T-helper 17 cell (primary cell): ENCODE measurements at places on chromosomes 1 and 21.
A peak's percentile ranks its signal among the peaks of the same experiment; 100 is the strongest.

DNA sequence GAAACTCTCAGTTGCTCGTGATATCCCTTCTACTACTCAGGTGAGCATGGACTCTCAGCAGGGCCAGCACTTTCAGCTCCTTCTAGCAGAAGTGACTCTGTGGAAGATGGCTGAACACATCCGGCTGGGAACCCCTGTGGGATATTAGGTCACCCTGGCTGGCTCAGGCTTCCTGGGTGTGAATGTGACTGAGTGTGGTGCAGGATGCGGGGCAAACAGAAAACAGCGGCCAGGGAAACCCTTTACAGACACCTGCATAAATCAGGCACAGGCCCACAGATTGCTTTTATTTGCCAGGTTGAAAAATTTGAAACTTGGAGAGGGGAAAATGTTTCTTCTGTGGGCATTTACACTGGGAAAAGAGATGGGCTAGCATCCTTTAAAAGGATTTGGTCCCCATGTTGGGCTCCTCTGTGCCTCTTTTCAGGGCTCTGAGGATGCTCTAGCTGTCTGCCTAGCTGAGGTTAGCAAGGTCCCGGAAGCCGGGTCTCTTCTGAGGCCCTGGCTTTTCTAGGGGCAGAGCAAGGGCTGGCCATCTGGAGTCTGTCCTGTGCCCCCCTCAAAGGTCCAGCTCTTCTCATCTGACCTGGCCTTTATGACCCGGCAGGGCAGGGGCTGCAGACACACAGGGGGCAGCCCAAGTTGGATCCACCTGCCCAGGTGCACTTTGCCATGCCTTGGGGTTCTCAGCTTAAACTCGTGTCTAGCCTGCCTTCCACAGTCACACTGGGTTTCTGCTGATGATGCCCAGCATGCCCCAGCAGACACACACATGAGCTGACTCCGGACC, 243.0 kb downstream of the SIPA1L2 start:
- no peak for DNase-seq

DNA sequence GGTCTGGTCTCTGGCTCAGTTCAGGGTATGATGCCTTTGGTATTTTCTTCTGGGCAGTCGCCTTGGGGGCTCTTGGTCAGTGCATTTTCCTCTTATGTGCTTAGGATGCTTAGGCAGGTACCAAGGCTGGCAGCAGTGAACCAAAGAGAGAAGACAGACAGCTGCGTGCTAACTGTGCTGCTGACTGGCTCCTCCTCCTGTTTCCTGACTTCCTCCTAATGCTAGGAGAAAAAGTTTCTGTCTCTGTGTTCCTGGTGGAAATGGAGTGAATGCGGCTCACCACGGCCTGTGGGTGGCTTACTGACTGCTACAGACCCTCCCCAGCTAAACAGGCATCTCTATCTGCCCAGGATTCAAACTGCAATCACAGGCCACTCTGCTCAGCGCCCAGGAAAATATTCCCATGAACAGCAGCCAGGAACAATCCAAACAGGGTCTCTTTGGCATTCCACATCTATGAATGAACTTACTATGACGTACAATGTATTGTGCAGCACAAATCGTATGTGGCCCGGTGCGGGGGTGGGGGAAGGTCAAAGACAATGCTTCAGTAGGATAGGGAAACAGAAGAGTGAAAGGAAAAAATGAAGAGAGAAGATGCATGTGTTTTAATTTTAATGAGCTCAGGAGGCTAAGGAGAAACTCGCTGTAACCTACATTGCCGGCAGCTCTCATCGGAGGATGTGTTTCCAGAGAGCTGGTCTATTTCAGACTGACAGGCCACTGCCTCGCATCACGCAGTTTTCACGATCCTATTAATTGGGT, 2.8 kb downstream of the ABCG1 start:
- no peak for DNase-seq

DNA sequence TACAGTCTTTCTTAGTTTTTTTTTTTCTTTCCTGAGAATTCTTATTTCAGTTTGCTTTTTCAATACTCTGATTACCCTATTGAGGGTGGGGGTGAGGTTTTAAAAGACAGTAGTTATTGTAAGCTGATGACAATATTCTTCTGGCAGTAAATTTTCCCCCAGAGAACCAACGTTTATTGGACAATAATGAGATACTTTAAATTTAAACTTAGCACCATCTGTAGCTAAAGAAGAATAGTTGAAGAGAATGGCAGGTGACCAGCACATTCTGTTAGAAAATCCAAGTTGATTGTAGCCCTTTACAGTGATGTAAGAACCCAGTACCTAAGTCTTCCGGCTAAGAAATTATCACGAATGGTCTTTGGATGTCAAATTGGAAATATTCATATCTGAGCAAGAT, 364.6 kb upstream of the LYPLAL1 start:
- no peak for DNase-seq

DNA sequence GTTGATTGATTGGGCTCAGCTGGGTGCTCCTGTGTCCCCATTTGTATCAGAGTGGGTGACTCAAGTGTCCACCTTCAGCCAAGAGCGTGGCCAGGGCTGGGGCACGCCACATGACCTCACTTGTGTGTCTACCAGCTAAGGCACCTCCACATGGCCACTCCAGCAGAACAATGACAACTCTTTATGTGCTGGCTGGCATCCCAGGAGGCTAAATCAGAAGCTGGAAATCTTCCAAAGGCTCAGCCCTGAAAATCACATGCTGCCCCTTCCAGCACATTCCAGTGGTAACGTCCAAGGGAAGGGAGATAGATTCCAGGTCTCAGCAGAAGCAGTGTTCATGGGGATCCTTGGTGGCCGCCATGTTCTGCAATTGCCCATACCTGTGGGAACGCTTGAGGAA, 585.5 kb downstream of the AJAP1 start:
- no peak for DNase-seq

DNA sequence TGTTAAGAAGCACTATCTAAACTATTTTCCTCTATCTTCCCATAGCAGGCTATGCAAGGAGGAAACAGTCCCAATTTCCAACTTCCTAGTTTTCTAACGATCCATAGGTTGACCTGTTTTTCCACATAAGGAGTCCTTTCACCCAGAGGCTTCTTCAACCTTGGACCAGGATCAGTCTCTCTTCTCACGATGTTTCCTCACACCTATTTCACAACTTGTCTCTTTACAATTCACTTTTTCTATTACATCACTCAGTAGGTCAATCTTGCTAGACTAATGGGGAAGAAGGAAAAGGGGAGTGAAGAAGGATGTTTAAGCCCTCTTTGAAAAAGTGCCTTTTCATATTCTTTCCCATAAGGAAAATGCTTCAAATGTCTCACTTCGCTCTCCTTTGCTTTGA, 15.9 kb downstream of the PALMD start:
- DNase-seq = no peak

- no peak for DNase-seq
These were observed 12.1 kb upstream of the TAS1R2 start for GRCh38 chr1:18871401-18872070.

- DNase-seq = no peak
These were observed 35.2 kb downstream of the PEX14 start for GRCh38 chr1:10509809-10510509.

GRCh38 chr1:115980998-115981993, 5.0 kb downstream of the SLC22A15 start:
- no peak for DNase-seq

GRCh38 chr1:844472-845026, 79.2 kb upstream of the SAMD11 start:
- no peak for DNase-seq

- peak; percentile 40 for DNase-seq
These were observed 725 bp downstream of the SLC25A33 start for GRCh38 chr1:9539829-9540550.

DNA sequence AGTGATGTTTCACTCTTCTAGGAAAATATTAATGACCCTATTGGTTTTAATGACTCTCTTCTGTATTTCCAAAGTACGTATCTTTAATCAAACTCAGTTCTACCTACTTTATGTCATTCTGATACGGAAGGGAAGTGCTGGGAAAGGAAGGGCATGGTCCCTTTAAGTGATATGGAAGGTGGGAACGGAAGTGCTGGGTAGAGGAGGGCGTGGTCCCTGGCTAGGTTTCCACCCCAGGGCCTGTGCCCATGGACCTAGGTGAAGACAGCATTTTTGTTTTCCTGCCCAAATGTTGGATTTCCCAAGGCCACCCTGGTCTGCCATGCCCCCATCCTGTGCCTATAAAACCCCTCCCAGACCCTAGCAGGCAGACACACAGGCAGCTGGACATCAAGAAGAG, 24.0 kb downstream of the RGS4 start:
- DNase-seq = no peak

GRCh38 chr1:20280906-20281305, 9.8 kb upstream of the VWA5B1 start:
- no peak for DNase-seq

GRCh38 chr1:89871768-89872473, 51.1 kb downstream of the LRRC8D start:
- no peak for DNase-seq

DNA sequence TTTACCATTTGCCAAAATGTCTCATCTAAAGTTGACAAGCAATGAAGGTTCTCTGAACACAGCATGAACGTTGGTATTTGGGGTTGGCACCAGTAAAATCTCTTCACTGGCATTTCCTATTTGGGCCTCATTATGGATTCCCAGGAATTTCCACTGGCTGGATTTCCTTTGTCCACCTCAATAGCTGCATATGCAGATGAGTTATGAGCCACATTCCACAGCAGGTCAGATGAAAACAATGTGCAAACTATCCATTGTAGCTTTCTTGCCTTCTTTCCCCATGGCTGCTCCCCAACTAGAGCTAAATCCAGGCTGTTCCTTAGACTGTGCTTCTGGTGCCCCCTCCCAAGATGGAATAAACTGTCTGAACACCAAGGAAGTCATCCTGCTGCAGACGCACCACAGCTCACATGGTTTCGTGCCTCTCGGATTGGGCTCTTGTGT, 168.1 kb upstream of the FGGY start:
- no peak for DNase-seq

GRCh38 chr1:41243079-41243385, 926 bp upstream of the SCMH1 start:
- DNase-seq = no peak

DNA sequence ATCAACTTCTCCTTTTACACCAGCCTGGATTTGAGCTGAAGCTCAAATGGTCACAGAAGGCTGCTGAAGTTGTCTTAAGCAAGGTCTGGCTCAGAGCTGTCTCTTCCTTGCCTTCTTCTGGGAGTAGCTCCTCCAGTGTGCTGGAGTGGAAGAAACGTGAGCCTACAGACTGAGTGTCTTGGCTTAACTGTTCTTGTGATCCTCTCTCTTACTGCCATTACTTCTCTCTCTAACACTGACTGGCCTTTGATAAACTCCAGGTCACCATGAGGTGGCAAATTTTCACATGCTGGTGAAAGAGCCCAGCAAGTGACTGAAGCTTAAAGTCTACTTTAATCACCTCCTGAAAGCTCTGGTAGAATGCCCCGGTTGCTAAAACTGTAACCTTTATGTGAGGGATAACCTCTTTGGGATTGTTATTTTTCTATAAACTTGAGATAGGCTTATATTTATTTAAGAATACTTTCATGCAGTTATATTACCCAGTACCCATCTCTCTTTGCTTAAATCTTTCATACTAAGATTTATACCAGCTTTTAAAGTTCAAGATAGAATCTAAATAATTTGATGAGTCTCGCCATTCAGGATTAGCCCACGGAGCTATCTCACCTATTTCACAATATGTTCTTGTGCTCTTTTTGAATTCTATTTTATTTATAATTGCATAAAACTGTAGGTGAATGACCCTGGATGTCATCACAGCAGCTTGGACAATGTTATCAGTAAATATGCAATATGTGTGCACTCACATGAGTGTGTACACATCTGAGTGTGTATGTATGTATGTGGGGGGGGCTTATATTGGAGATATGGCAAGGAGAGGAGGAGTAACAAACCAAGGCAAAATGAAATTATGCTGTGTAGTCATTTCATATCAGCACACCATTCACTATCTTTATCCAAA, 924.0 kb downstream of the LTN1 start:
- DNase-seq = no peak
